D341Med (cell line): ENCODE measurements at places on chromosomes 7 and 10.
A peak's percentile ranks its signal among the peaks of the same experiment; 100 is the strongest.

- no peak for DNase-seq
These were observed 27.0 kb downstream of the PFKFB3 start for GRCh38 chr10:6229746-6230145.

DNA sequence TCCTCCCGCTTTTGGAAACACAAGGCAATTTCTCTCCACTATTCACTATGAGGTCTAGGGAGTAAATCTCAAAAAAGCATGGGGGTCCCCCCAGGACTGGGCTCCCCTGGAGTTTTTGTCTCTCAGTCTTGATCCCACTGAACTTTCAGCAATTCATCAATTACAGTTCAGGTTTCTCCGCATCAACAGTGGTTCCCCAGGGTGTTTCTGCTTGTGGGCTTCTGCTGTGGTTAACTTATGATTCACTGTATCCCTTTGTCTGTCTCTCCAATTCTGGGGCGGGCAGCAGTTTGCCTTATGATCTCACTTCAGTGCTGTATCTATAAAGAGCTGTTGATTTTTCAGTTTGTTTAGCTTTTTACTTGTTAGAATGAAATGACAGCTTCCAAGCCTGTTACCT, 142.6 kb upstream of the CDC14C start:
- no peak for DNase-seq

GRCh38 chr7:49766966-49767365, 6.5 kb upstream of the VWC2 start:
- no peak for DNase-seq

- DNase-seq, result no peak
These were observed 66.9 kb downstream of the LRRC17 start for GRCh38 chr7:102979670-102980069.

DNA sequence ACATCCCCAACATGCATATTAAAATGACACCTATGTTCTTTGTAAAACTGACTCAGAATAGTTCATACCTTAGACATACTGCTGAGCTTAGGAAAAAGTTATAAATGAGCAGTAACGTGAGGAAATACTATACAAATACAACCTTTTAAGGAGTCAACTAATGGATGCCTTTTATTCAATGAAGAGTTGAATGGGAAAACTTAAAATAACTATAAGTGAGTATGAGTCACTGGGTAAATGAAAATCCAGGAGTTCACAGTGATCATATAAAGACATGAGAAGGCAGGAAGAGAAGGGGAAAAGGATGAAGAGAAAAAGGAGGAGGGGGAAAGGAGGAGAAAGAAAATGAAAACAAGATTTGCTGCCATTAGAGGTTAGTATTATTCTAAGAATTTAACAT, 157.8 kb upstream of the PCDH15 start:
- DNase-seq, result no peak

- DNase-seq, result peak; percentile 40
These were observed 534.8 kb downstream of the AUTS2 start for GRCh38 chr7:70132852-70133690.

- DNase-seq, result no peak
These were observed 906.2 kb downstream of the LRMDA start for GRCh38 chr10:76337641-76338040.

DNA sequence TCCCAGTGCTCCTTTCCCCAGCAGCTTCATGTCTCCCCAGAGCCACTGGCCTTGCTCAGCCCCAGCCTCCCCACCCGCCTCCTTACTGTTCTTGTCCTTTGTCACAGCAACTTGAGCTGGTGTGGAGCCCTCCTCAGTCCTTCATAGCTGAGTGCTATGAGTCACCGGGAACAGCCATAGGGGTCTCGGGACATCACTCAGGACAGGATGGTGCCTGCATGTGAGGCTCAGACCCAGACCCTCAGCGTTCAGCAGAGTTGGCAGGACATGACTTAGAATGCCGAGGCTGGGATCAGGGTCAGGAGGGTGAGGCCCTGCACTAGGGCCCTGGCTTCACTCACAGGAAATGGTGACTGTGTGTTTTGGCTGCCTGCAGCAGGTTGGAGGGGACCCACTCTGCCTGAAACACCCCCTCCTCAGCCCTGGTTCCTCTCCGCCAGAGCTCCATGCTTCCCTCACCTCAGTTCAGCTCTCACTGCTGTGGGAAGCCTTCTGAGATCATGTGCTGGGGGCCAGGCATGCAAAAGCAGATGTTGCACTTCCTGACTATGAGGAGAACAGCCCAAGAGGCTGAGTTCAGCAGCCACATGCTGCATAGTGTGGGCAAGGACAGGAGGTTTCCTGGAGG, 40.7 kb upstream of the GJD4 start:
- DNase-seq, result no peak

- DNase-seq, result peak; percentile 77
These were observed 47.3 kb upstream of the INSYN2A start for GRCh38 chr10:127243490-127244272.

GRCh38 chr10:46557319-46558121, 1.1 kb upstream of the GPRIN2 start:
- DNase-seq, result no peak
